ENCODE measurements at places on chromosomes 2 and 18.

- no peak for DNase-seq
Observed at GRCh38 chr2:39434233-39434897, 2.7 kb downstream of the MAP4K3 start.

DNA sequence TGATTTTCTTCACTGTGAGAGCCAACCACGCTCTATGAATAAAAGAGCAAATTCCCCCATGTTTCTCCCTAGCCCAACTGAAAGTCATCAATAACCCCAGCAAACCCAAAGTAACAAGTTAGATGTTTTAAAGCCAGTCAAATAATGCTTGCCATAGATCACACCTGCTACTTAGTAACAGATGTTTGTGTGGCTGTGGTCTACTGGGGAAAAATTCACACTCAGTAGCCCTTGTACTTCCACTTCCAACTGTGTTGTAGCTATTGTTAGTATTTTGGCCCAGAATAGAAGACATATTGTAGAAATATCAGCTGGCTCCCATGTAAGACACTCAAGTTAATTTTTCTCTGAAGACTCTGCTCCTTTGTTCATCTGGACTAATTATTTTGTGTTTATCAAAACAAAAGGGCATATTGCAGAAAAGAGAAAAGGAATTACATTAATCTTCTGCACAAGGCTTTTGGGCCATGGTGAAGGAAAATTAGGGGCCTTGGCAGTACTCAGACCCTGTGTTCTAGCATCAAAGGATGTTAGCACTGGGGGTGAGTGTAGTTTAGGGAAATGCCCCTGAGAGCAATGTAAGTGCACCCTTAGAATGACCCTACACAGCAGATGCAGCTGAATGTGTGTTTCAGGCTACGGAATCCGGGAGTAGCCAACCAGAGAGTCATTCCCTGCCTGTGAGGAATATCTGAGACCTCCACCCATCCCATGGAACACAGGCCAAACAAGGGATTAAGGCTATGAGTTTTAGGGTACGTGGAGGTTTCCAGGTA is 521.9 kb downstream of the EPHA4 start:
- no peak for DNase-seq

DNA sequence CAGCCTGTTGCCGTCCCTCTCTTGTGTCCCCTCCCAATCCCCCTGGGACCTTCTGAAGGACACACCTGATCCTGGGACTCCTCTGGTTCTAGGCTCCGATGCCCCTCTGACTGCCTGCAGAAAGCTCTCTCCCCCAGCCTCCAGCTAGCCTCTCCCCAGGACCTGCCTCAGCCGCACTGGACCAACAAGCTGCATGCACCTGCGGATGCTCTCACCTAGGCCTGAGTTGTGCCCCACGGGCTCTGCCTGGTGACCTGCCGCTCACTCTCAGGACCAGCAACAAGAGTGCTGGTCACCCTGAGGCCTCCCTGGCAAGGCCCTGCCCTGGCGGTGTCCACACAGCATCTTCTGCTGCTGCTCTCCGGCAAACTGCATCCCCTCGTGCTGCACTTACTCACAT is 63.0 kb downstream of the EIPR1 start:
- no peak for DNase-seq

DNA sequence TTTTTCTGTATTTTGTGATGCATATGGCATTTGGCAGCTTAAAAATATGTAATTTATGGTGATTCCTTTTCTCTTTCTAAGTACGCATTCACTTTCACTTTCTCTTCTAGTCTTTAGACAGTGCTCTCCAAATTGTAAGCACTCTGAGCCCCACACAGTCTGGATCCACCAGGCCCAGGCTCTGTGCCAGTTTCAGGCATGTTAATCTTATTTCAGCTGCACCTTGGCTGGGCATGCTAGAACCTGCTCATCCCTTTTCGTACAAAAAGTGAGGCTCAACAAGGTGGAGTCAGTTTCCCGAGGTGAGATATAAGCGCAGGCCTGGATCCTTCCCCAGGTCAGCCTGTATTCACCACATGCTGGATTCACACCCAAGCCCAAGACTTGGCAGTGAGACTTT is 203.9 kb downstream of the MTX2 start:
- DNase-seq, result peak; percentile 96

DNA sequence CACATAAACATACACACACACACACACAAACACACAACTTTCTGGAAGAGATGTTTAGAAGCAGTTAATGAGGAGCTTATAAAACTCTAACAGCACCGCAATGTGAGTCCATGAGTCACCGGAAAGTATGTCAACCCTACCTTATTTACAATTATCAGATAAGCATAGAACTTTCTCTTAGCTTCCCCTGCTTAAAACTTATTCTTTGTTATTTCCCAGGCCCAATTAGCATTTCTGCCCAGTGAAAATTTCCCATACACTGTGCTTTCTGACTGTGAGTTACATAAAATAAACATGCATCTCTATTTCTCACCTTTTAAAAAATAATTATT is 737.6 kb downstream of the LRP1B start:
- no peak for DNase-seq

DNA sequence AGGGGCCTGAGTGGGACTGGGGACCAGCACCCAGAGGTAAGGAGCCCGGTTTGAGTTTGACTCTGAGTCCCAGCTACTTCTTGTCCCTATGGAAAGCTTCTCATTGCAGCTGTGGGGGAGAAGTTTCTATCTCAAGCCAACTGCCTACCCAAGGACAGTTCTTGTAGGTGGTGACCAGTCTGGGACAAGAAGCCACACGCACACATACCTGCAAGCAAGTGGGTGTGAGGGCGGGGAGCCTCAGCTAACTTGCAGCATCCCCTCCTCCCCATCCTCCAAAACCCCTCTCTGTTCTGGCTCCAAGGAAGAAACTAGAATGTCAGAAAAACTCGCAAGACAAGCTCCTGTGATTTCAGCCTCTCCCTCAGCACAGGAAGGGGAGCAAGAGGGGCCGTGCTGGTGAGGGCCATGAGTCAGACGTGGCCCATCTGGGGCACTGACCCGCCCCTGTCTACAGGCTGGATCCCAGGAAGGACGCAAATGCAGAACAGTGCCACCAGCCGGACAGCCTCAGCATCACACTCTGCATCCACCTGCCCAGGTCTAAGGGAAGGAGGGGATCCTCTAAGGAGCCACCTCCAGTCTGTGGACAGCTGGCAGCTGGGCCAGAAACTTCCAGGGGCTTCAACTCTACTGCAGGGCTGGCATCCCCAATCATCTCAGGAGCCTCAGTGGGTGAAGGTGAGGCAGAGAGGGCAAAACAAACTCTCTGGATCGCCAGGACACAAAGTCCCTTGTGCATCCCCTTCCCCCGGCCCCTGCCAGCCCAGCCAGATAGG is 103.4 kb downstream of the TNS1 start:
- DNase-seq, result peak; percentile 73

DNA sequence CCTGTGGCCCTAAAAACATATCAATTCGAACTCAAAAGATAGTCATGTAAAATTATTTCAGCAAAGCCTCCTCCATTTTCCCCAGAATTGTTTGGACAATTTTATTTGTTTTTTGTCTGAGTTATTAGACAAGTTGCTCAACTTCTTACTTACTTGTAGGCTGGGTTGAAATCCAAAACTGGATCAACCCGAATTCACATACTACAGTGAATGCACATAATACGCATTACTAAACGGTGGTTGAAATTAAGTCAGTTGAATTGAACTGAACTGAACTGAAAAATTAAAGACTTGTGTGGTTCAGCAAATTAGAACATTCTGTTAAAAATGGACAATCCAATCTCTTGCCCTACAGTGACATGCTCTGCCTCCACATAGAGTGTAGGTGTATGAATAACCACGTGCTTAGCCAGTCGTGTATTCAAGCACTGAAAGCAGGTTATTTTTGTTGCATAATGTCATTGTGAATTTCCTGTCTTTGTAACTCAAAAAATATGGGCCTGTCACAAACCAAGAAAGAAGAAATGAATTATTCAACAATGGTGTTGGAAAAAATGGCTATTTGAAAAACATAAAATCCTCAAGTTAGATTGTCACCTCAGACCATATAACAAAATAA is 441.0 kb downstream of the TXNL1 start:
- no peak for DNase-seq

DNA sequence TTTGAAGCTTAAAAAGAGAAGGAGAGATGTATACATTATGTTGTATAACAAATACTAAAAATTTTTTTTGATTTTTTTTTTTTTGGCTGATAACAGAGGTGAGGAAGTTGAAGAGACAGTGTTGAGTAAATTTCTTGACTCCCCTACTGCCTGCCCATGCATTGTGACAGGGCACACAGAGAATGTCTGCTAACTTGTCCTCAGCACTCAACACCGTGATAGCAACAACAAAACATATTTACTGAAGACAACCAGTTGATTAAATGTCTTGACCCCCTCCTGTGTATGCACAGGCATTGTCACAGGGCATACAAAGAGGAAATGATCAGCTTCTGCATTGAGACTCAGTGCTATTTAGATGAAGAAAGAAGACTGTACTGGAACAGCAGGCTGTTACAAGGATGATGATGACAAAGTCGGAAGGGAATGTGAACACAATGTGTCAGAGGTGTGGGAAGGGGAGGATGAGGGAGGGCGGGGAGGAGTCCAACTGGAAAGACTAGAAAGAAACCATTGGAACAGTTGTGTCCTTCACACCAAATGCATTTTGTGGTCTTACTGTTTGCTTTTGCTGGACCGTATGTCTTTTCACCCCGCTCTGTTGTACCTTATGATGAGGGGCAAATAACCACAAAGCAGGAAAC is 89.5 kb downstream of the CERS6 start:
- peak; percentile 91 for DNase-seq

GRCh38 chr2:237877576-237878307 is 18.3 kb downstream of the RAMP1 start:
- no peak for DNase-seq

DNA sequence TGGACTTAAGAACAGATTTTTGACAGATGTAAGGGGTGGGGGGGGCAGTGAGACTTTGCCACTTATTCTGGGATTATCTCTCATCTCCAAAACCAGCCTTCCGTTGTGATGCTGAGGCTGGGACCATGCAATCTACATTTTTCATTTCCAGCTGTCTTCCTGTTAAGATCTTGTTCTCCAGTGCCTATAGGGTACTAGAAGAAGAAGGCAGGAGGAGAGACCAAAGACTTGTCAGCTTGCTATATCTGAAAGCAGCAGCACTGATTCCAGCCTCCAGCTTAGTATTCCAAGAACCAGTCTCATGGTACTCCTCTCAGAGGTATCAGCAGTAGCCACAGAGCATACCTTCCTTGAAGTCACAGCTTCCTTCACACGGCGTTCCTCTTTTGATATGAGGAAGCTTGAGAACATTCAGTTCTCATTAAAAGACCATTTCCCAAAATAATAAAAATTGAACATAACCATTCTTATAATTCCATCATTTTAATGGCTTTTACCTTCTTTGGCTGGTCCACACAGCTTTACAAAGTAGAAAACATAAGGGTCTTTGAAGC is 49.8 kb downstream of the USP34 start:
- DNase-seq, result no peak

GRCh38 chr2:221649051-221649775 is 77.1 kb upstream of the EPHA4 start:
- no peak for DNase-seq

DNA sequence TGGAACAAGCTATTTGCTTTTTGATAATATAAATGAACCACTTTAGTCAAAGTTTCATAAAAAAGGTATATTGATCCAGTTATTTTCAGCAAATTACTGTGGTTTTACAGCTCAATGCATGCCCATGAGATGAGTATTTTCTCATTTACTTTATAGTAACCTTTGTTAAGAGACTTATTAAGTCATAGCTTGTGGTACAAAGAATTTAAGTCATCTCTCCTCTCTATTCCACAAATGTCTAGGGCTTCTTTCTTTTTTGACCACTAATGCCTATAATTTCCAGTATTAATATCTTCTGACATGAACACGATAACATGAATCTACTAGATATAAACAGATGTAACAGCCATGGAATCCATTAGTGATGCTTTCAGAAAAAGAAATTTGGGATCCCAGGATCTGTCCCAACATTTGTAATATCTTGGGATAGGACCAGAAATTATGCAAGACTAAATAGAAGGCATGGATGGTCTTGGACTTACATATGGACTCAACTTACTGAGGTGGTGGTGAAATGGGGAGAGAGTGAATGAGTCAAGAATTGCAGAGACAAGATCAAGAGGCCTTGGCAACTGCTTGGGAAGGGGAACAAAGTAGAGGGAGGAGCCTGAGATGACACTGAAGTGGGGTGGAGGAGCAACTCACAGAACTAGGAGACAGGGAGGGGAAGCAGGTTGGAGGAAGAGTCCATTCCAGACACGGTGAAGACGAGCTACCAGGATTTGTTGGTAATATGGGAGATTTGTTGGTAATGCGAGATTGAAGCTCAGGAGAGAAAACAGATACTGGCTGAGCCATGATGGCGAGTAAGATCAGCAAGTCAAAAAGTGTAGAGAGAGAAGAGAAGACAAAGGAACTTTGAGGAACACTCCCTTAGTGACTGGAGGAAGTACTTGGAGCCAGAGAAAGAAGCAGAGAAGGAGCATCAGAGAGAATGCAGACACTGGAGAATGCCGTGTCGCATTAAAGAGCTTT is 42.4 kb upstream of the KDM3A start:
- DNase-seq, result no peak

DNA sequence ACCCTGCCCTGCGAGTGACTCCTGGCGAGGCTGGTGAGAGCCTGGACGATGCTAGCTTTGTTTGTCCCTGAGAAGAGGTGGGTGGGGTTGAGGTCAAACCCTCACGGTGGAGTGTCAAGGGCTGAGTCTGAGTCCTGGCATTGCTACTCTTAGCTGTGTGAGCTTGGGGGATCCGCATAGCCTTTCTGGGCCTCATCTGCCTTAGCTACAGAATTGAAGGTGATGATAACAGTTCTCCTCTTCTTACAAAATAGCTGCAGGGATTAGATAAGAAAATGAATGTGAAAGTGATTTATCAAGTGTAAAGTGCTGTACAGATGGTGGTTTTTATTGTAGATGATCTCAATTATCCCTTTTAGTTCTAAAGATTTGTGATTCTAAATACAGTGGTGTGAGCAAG is 144.6 kb downstream of the LPIN1 start:
- DNase-seq, result no peak

GRCh38 chr2:219570924-219571310 is 422 bp downstream of the OBSL1 start:
- no peak for DNase-seq

DNA sequence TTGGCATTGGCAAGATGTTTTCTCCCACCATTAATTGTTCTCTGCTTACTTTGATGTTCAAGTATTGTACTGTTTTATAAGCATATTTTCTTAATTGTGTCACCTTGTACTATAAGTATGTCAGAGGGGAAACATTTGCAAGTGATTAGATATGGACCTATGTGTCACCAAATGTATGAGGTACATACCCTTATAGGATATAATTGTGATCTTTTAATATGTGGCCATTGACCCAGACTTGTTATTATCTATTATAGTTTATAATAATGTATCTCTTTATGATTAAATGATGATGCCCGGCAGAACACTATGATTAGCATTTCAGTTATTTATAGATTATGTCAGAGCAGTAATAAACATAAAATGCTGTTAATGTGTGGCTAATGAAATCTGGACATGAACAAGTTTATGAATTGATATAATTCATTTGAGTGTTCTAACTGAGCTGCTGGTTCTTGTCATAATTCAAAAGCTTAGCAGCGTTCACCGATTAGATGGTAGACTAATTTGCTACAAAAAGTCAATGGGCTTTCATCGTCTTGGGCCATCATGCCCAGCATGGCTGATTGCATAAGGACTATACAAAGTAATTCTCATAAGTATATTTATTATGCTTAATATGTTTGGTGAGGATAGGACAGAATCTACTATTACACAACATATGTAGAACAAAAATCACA is 480.9 kb upstream of the FANCL start:
- no peak for DNase-seq

GRCh38 chr18:59222341-59222740 is 2.4 kb downstream of the GRP start:
- DNase-seq, result no peak

- DNase-seq, result no peak
Observed at GRCh38 chr2:236644502-236644911, 74.9 kb downstream of the ACKR3 start.
